ENCODE measurements at places on chromosomes 11 and 22.
A peak's percentile ranks its signal among the peaks of the same experiment; 100 is the strongest.

DNA sequence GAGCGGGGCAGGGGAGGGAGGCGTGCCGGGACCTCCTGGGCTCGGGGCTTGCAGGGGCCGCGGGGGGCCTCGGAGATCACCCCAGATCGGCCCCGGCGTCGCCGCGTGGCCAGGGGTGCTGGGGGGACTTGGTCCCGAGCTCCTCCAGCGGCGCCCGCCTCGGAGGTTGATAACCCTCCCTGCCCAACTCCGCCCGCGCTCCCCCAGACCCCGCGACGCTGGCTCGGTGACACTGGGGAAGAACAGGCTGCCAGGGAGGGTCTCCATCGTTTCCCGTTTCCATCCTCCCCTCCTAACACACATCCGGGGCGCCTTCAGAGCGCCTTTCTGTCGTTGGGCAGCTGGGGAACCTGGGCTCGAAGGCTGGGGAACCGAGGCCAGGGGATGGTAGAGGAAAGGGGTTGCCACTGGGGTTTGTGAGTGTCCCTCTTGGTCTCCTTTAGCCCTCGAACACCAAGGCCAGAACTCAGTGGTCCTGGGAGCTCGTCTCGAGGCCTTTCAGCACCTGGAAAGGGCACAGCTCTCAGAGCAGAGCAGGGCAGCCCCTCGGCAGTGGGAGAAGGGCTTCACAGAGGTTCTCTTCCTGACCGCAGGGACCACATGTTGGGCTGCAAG is 431 bp downstream of the SLC37A2 start:
- H3K4me1 ChIP-seq: peaks cover 5% of the 10 kb centered on the region
- H3K27me3 ChIP-seq: peaks cover 44% of the 10 kb centered on the region
- no peak overlapping the region for H3K27ac ChIP-seq
- H3K36me3 ChIP-seq: no peaks in the 10 kb centered on the region
- H3K4me3 ChIP-seq: peak overlapping the region; percentile 83

- H3K36me3 ChIP-seq: no peaks in the 10 kb centered on the region
- no peaks in the 10 kb centered on the region for H3K27me3 ChIP-seq
- H3K4me3 ChIP-seq: no peak overlapping the region
- no peak overlapping the region for H3K27ac ChIP-seq
- peaks cover 5% of the 10 kb centered on the region for H3K4me1 ChIP-seq
These were observed 69.3 kb downstream of the RAB38 start for GRCh38 chr11:88105951-88106350.

GRCh38 chr22:48147404-48147803 is 1385.0 kb downstream of the TBC1D22A start:
- no peaks in the 10 kb centered on the region for H3K4me1 ChIP-seq
- no peak overlapping the region for H3K27ac ChIP-seq
- DNase-seq: no peak
- H3K27me3 ChIP-seq: peaks cover 7% of the 10 kb centered on the region

GRCh38 chr11:6927030-6927617 is 898 bp downstream of the ZNF215 start:
- DNase-seq: no peak
- no peaks in the 10 kb centered on the region for H3K36me3 ChIP-seq
- peaks cover 9% of the 10 kb centered on the region for H3K4me1 ChIP-seq
- peak overlapping the region; percentile 78 for H3K27ac ChIP-seq

GRCh38 chr22:33577862-33578411 is 342.3 kb downstream of the LARGE1 start:
- DNase-seq: peak; percentile 65
- peak overlapping the region; percentile 80 for H3K27ac ChIP-seq
- no peaks in the 10 kb centered on the region for H3K27me3 ChIP-seq
- no peaks in the 10 kb centered on the region for H3K36me3 ChIP-seq

DNA sequence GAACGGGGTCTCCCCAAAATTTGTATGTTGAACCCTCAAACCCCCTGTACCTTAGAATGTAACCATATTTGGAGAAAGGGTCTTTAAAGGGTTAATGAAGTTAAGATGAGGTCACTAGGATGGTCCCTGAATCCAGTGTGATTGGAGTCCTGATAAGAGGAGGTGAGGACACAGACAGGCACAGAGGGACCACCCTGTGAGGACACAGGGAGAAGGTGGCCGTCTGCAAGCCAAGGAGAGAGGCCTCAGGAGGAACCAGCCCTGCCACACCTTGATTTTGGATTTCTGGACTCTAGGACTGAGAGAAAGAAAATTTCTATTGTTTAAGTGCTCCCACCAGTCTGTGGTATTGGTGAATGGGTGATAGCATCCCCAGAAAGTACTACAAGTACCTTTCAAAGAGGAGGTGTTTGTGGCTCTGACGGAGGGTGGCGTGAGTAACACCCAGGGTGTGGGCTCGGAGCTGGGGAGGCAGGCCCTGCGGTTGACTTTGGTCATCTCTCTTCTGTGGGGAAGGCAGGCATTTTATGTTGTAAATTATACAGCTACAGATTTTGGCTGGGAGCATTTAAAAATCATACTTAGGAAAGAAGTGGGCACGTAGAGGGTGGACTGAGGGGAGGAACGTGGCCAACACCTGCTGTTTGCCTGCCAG is 13.8 kb downstream of the MRGPRF start:
- no peaks in the 10 kb centered on the region for H3K27me3 ChIP-seq
- no peak overlapping the region for H3K4me3 ChIP-seq
- no peak for DNase-seq
- no peak overlapping the region for H3K27ac ChIP-seq

GRCh38 chr11:105132716-105133511 is 6.7 kb downstream of the CARD18 start:
- no peak overlapping the region for H3K4me3 ChIP-seq
- DNase-seq: no peak
- H3K27me3 ChIP-seq: no peaks in the 10 kb centered on the region
- no peaks in the 10 kb centered on the region for H3K4me1 ChIP-seq
- no peak overlapping the region for H3K27ac ChIP-seq

- DNase-seq: no peak
- H3K4me1 ChIP-seq: no peaks in the 10 kb centered on the region
These were observed 11.5 kb downstream of the PARVG start for GRCh38 chr22:44192098-44192815.

DNA sequence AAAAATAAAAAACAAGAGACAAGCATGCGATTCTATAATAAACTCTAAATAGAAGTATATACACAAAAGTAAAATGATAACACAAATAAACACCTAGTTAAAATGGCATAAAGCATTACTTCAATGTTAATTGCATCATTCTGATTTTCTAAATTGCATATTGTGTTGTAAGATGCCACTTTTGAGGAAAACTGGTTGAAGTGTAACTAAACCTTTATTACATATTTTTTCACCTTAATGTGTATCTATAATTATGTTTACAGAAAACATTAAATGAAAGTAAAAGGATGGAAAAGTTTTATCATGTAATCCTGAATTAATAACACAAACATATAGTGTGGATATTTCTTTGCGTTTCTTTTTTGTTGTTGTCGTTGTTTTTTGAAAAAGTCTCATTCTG is 45.4 kb upstream of the TOP3B start:
- no peaks in the 10 kb centered on the region for H3K36me3 ChIP-seq
- no peak for DNase-seq
- H3K27ac ChIP-seq: no peak overlapping the region
- no peak overlapping the region for H3K4me3 ChIP-seq

- no peak overlapping the region for H3K4me3 ChIP-seq
- H3K27ac ChIP-seq: no peak overlapping the region
- H3K4me1 ChIP-seq: no peaks in the 10 kb centered on the region
- no peaks in the 10 kb centered on the region for H3K27me3 ChIP-seq
- no peaks in the 10 kb centered on the region for H3K36me3 ChIP-seq
- DNase-seq: no peak
These were observed 363.0 kb downstream of the LUZP2 start for GRCh38 chr11:24859801-24860300.

DNA sequence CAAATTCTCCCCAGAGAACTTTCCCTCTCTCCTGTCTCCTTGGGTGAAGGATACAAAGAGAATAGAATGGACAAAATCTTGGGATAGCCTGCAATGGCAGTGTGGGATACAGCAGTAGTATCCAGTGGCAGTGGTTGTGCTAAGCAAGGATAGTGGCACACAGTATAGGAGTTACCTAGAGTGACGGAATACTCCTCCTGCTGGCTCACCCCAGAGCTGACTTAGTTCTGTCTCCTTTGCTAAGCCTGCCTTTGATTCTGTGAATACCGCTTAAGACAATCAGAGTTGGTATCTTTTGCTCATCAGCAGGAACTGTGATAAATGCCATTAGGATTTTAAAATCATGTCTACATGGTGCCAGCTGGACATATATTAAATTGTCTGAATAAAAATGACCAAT is 404.3 kb downstream of the JRKL start:
- no peak for DNase-seq
- H3K4me3 ChIP-seq: no peak overlapping the region
- H3K4me1 ChIP-seq: no peaks in the 10 kb centered on the region
- H3K27ac ChIP-seq: no peak overlapping the region

- no peaks in the 10 kb centered on the region for H3K27me3 ChIP-seq
- no peak overlapping the region for H3K27ac ChIP-seq
- no peaks in the 10 kb centered on the region for H3K36me3 ChIP-seq
- no peak for DNase-seq
These were observed 2.9 kb upstream of the TMEM9B start for GRCh38 chr11:8967184-8967583.

DNA sequence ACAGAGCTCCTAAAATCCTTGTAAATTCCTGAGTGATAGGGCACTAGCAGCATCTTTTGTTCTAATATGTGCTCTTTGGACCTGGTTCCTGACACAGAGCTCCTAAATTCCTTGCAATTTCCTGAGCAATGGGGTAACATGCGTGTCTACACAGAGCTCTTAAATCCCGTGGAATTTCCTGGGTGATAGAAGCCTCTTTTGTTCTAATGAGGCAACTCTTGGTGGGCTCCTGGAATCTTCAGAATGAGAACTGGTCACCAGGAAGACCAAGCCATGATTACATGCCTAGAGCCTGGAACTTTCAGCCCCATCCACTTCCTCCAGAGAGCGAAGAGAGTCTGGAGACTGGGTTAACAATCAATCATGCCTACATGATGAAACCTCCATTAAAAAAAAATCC is 19.0 kb downstream of the RSF1 start:
- no peak for DNase-seq
- no peaks in the 10 kb centered on the region for H3K36me3 ChIP-seq
- no peaks in the 10 kb centered on the region for H3K27me3 ChIP-seq
- H3K27ac ChIP-seq: no peak overlapping the region

DNA sequence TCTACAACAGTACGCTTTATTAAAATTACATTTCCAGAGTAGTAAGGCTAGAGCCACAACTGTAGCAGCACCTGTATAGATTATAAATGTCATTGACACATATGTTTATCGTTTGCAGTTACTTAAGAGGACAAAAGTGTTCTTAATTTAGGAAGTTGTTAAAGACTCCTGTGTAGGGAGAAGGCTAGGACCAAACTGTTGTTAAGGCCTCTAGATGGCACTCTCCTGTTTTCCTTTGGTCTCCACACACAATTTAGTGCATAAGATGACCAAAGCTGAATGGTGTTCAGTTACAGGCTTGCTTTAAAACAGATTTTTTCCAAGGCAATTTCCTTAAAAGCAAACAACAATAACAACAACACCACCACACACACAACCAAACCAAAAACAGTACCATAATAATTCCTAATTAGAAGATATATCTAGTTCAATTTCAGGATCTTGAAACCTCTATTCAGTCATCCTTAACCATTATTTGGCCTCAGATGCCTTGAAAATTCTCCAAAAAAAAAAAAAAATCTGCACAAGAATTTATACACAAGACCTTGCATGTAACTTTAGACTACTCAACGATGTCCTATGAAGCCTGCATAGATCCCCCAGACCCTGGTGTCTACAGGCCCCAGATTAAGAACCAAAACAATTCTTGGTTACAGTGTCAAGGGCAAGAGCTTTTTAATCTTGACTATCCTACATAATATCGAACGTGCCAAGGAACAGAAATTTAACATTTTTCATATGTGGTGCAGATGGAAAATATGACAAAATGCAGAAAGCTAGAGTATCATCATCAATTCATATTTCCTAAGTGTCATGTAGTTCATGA is 42.6 kb upstream of the APOA1 start:
- no peaks in the 10 kb centered on the region for H3K36me3 ChIP-seq
- no peak overlapping the region for H3K27ac ChIP-seq
- H3K4me3 ChIP-seq: no peak overlapping the region

DNA sequence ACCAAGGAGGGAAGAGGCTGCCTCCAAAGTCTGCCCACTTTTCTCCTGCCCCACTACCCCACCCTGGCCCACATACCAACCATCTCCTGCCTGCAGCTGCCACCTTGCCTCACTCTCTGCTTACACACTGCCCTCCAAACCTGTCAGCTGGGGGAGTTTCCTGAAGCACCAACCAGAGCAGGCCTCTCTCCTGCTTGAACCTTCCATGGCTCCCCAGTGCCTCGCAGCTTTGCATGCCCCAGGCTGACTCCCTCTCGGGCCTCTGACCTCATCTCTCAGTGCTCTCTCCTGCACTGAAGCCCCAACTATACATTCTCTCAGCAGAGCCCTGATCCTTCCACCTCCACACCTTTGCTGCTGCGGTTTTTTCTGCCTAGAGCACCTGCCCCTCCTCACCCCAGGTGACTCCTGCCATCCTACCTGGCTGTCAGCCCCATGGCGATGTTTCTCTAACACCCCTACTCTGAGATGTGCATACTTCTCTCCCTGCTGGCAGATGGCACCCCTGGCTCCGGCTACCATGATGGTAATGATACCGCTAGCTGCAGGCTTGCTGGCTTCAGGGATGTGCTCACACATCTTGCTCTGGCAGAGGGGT is 43.5 kb downstream of the MN1 start:
- no peak overlapping the region for H3K27ac ChIP-seq
- DNase-seq: no peak
- no peaks in the 10 kb centered on the region for H3K27me3 ChIP-seq
- no peaks in the 10 kb centered on the region for H3K36me3 ChIP-seq
- H3K4me3 ChIP-seq: no peak overlapping the region
- H3K4me1 ChIP-seq: no peaks in the 10 kb centered on the region

DNA sequence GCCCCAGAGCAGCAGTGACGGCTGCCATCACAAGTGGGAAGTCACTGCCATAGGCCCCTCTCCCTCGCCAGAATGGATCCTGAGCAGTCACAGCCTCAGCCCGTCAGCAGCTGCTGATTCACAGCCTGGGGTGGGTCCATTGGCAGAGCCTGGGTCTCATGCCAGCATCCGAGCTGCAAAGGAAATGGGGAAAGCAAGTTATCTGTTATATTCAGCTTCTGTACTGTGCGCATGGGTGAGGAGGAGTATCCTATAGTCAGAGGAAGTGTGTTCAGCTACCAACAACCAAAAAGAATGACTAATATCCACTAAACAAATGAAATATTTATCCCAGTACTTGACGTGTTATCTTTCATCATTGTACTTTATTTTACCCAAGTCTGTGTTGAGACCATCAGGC is 119.7 kb downstream of the RCN1 start:
- DNase-seq: no peak
- H3K27me3 ChIP-seq: peaks cover 6% of the 10 kb centered on the region
- no peak overlapping the region for H3K4me3 ChIP-seq
- no peaks in the 10 kb centered on the region for H3K4me1 ChIP-seq
- H3K36me3 ChIP-seq: no peaks in the 10 kb centered on the region
- no peak overlapping the region for H3K27ac ChIP-seq

Data from hepatocyte (in vitro differentiated cells).